ENCODE measurements at places on chromosomes 5 and 9. TPM values are rescaled to one million over a fixed set of nuclear protein-coding genes. Genes with fewer than 3 reads are reported as not detected.

The IFNA13 gene
- not detected for polyA plus RNA-seq

The CDKN2B-AS1 gene
- 0.28 TPM for polyA plus RNA-seq

The CDX1 gene
- 0.08 TPM for polyA plus RNA-seq

The NR2F1 gene
- 2.2 TPM for polyA plus RNA-seq

The HMMR gene
- 2.1 TPM for polyA plus RNA-seq

Data from esophagus (tissue), 2 donors.